ENCODE measurements at places on chromosomes 5 and 9.

- DNase-seq: peak; percentile 58
Measured at GRCh38 chr5:52999344-52999949, 10.3 kb downstream of the ITGA2 start.

GRCh38 chr5:169651526-169651925, 14.5 kb downstream of the DOCK2 start:
- no peak for DNase-seq

- no peak for DNase-seq
Measured at GRCh38 chr9:72440378-72440777, 75.4 kb upstream of the ZFAND5 start.

- DNase-seq: no peak
Measured at GRCh38 chr5:73759771-73760170, 133.8 kb downstream of the ARHGEF28 start.

DNA sequence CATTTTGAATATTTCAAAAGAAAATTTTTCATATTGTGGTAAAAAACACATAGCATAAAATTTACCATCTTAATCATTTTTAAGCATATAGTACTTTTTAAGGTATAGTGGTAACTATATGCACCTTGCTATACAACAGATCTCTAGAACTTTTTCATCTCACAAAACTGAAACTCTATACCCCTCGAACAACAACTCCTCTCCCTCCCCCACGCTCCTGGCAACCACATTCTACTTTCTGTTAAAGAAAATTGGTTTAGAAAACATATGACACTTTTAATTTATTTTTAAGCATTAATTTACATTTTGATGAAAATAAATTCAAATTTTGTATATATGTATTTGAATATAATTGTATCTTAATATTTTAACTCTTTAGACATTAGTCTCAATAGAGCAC, 147.2 kb upstream of the EFNA5 start:
- DNase-seq: no peak

DNA sequence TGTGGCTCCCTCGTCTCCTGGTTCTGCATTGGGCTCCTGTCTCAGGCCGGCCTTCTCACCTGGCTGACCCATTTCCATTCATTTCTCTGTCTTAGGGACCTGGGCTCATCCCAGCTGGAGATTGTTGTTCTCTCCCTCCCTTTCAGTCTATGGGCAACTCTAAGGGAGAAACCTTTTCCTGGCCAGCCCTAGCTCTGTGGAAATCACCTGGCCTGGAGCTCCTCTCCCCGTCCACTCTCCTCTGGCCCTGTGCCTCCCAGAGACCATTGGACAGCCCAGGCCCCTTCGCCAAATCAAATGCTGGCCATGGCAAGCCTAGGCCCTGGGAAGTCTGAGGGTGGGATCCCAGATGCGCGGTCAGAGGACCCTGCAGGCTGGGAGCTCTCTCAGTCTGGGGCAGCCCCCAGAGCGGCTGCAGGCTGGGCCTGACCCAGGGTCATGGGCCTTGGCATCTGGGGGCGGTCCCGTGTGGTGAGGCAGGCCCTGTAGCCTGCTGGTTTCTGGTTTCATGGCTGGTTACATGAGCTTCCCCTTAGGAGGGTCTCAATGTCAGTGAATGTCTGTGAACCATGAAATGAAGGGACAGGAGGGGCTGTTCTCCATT, 253.5 kb downstream of the AOPEP start:
- DNase-seq: no peak

DNA sequence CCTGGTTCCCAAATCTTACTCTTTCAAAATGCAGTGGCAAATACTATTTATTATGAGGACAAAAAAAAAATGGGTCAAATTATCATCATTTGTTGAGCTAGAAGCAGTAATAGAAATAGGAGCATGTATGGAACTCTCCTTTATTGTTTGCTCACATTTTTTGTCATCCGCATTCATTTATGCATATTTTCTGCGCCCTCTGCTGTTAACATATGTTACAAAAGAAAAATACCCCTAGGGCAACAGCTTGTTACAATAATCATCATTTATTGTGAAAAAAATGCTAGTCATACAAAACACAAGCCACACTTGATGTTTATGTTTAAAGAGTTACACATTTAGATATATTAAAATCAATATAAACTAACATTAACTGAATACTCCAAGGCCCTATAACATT, 328.2 kb downstream of the TUSC1 start:
- DNase-seq: no peak

GRCh38 chr9:105975886-105976645, 281.7 kb downstream of the TMEM38B start:
- peak; percentile 58 for DNase-seq

- DNase-seq: peak; percentile 99
Measured at GRCh38 chr5:168712280-168712924, 133.2 kb upstream of the PANK3 start.

- no peak for DNase-seq
Measured at GRCh38 chr5:11611011-11611410, 293.2 kb downstream of the CTNND2 start.

DNA sequence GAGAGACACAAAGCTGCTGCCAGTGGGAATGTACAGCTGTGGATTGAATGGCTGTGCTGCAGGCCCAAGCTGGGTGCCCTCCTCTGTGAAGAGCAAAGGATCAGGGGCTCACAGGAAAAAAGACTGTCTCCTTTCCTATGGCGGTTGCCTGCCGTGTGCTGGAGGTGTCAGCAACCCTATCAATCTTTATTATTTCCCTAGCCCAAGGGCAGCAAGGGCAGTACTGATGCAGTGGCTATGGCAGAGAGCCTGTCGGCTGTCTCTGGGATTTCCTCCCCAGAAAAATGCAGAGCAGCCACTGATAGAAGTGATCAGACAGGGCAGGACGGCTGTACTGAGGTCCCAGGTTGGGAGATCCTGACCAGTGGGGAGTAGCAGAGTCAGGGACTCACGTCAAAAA, 117.3 kb upstream of the CDH12 start:
- no peak for DNase-seq

- DNase-seq: peak; percentile 31
Measured at GRCh38 chr5:55902696-55903095, 51.5 kb downstream of the IL31RA start.

GRCh38 chr9:127887792-127888191, 10.3 kb upstream of the AK1 start:
- DNase-seq: no peak

DNA sequence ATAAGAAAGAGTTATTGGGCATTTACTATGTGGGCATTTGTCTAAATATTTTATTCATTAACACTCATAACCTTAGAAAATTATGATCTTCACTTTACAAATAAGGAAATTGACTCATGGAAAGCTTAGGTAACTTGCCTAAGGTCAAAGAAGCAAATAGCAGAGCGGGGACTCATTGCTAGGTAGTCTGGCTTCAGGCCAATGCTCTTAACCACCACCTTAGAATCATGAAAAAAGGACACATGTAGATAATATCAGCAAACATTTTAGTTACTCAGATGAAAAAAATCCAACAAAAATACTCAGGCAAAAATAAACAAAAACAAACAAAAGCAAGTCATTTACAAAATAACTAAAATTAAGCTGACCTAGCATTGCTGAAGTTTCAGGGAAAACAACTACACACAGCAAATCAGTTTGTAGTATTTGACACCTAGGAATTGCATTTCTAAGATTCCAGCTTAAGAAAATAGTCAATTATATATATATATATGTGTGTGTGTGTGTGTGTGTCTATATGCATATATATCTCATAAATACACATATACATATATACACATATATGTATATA, 166.0 kb downstream of the HMHB1 start:
- no peak for DNase-seq

DNA sequence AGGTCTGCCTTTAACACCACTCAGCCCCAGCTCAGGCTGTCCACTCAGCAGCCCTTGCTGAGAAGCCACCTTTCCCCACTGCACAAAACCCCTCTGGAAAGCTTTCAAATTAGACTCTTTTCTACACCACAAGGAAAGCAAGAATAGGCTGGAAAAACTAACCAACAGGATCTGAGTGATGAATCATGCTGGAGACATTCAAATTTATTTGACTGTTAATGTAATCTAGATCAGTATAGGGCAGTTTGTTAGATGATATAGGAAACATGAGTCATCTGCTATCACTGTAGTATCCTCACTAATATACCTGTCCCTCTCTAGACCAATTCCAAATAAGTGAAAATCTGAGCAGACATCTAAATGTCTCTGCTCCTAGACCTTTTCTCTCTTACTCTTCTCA, 127.8 kb upstream of the PAM start:
- DNase-seq: peak; percentile 66

GRCh38 chr9:121738411-121738810, 87.0 kb downstream of the DAB2IP start:
- peak; percentile 14 for DNase-seq

DNA sequence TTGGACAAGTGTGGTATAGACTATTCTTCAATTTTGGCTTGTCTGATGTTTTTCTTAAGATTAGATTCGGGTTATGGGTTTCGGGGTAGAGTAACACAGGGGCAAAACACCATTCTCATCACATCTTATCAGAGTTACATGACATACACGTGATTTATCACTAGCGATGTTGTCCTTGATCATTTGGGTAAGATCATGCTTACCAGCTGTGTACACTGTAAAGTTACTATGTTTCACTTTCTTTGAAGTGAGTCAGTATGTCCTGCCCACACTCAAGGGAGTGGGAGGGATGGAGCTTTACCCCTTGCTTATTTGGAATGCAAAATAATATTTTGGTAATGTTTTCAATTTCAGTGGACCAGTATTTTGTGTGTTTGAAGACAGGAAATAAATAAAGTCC, 101.8 kb upstream of the TAF11L2 start:
- DNase-seq: no peak

GRCh38 chr5:53253421-53253871, 143.9 kb upstream of the MOCS2 start:
- peak; percentile 65 for DNase-seq

DNA sequence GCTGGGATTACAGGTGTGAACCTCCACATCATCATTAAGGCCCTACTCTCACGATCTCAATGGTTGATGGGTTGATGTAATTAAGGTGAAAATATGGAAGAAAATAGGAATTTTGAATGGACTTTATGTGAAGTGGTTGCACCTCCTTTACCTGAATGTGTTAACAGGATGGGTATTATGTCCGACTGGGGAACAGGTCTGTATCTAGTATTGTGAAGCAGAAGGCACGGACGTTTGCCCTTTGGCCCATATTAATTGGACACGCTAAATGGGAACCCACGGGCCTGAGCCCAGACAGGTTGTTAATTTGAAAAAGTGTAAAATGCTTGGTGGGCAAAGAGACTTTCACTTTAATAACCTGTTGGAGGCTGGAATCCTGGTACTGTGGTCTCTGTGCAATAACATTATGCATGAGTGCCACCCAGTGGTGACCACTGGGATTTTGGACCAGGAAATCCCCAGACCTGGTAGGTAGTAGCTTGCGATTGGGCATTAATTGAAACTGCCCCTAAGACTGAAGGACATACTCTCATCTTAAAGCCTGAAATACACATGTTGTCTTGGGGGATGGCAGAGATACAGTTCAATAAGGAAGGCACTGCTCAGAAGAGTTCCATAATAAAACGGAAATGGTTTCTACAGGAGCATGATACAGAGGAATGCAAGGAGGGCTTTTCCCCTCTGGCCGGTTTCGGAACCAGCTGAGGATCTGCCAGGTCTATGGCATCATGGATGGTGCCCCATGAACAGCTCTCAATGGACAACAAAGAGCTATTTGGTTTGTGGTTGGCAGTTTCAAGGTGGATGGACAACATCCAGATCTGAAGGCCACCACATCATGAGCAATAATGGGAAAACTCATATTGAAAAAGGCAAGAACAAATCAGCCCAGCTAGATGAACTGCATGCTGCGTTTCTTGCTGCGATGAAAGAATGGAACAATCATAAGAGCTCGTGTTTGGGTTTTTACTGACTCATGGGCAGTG, 26.2 kb upstream of the BICD2 start:
- DNase-seq: peak; percentile 74

DNA sequence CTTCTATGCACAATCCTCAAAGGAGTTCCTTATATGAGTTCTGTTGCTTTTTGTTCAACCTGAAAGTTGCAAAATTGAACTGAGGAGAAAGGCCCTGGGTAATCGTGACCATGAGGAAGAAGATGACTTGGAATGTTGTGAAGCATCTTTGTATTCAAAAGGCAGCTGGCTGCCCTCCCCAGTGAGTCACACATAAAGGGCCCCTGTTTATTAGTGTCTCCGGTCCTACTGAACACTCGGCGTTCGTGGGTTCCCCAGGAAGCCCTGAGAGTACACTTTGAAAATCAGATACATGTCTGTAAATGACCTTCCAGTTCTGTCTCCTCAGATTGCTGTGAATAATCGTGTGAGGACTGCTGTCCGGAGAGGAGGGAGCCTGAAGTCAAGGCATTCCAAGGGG, 73.6 kb downstream of the C9orf153 start:
- DNase-seq: no peak

DNA sequence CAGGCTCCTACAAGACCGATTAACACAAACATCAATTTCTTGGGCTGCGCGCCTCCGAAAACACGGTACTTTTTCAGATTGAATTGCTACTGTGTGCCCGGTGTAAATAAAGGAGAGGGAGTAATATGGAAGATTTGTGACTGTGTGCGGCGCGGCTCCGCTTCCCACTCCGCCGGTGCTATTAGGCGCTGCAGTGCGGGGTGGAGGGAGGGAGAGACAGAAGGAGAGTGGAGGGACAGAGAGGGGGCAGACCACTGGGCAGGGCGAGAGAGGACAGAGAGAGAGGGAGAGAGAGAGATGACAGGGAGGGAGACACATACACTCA, 24.7 kb upstream of the RNU6ATAC start:
- no peak for DNase-seq

DNA sequence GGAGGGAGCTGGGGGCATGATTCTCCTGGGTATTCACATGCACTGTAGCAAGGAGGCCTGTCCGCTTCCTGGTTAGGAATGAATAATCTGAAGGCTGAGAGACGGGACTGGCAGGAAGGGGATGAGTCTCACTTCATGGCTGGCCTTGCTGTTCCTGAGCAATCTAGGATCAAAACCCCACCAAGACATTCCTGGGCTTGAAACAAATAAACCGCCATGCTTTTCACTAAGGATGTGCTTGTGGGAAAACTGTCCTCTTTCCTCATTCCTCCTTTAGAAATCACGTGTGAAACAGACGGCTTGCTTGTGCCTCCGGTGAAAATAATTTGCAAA, 132.8 kb downstream of the MACROH2A1 start:
- DNase-seq: no peak

- DNase-seq: no peak
Measured at GRCh38 chr9:20914556-20914955, 116.9 kb downstream of the HACD4 start.

GRCh38 chr5:1639757-1640156, 116.0 kb upstream of the LPCAT1 start:
- DNase-seq: no peak

GRCh38 chr9:124146031-124146561, 111.7 kb upstream of the NEK6 start:
- no peak for DNase-seq

GRCh38 chr5:33793836-33794549, 97.8 kb downstream of the ADAMTS12 start:
- peak; percentile 79 for DNase-seq

GRCh38 chr5:155066886-155067595, 53.5 kb downstream of the KIF4B start:
- no peak for DNase-seq

DNA sequence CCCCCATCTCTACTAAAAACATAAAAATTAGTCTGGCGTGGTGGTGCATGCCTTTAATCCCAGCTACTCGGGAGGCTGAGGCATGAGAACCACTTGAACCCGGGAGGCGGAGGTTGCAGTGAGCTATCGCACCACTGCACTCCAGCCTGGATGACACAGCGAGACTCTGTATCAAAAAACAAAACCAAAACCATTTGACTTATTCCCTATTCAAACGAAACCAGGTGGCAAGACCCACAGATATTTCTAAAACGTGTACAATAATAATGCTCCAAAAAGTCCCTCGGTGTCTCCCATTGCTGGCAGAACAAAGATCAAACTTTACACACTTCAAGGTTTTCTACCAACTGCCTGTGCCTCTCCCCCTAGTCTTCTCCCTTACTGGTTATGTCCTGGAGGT, 29.8 kb downstream of the HMGCR start:
- DNase-seq: no peak

All from fibroblast of upper back skin (primary cell).